Activated CD8-positive, alpha-beta memory T cell treated with anti-CD3 and anti-CD28 coated beads for 48 hours (primary cell): ENCODE measurements at places on chromosomes 2 and 18.

DNA sequence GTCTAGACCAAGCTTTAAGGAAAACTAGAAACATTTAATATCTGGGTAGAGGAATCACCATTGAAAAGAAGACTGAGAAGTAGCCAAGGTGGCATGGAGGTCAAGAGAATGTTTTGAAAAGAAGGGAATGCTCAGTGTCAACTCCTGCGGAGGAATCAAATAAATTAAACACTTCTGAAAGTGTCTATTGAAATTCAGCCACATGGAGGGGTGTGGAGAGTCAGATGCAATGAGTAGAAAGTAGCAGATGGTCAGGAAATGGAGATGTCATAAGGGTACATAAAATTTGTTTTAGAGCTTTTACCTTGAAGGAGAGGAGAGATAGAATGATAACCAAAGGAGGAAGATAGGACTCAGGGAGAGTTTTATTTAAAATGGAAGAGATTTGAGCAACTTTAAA lies 35.1 kb downstream of the NLRC4 start:
- DNase-seq: no peak

- DNase-seq: no peak
Observed at GRCh38 chr2:220051716-220052115, 424.3 kb downstream of the SLC4A3 start.

- peak; percentile 52 for DNase-seq
Observed at GRCh38 chr18:63155169-63155852, 164.3 kb downstream of the BCL2 start.

GRCh38 chr2:63364866-63365265 lies 223.4 kb downstream of the WDPCP start:
- DNase-seq: no peak

- DNase-seq: no peak
Observed at GRCh38 chr2:69789175-69789721, 40.2 kb upstream of the GMCL1 start.

DNA sequence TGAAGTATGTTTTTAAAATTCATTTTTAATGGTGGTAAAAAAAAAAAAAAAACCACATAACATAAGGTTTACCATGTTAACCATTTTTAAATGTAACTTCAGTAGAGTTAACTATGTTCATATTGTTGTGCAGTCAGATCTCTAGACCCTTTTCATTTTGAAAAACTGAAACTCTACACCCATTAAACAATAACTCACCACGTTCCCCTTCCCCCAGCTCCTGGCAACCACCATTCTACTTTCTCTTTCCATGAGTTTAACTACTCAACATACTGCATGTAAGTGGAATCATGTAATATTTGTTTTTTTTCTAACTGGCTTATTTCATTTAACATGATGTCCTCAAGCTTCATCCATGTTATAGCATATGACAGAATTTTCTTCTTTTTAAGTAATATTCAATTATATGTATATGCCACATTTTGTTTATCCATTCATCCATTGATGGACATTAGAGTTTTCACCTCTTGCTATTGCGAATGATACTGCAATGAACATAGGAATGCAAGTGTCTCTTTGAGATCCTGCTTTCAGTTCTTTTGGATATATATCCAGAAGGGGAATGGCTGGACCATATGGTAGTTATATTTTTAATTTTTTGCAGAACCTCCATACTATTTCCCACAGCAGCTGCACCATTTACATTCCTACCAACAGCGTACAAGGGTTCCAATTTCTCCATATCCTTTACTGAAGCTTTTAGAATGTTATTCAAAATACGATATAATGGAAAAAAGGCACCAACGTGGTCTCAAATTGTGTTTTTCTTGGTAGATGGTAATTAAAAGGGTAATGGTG lies 91.0 kb downstream of the SPTBN1 start:
- DNase-seq: no peak

- DNase-seq: no peak
Observed at GRCh38 chr2:143719406-143719805, 590.2 kb downstream of the ARHGAP15 start.

GRCh38 chr2:24586955-24587354 lies 95.9 kb downstream of the NCOA1 start:
- no peak for DNase-seq

GRCh38 chr2:127954857-127955256 lies 69.1 kb upstream of the AMMECR1L start:
- DNase-seq: no peak

- DNase-seq: no peak
Observed at GRCh38 chr18:70022636-70023035, 75.0 kb upstream of the CD226 start.

- DNase-seq: no peak
Observed at GRCh38 chr2:187316040-187316439, 132.0 kb downstream of the CALCRL start.

GRCh38 chr2:238967031-238967977 lies 119.4 kb downstream of the TWIST2 start:
- no peak for DNase-seq

DNA sequence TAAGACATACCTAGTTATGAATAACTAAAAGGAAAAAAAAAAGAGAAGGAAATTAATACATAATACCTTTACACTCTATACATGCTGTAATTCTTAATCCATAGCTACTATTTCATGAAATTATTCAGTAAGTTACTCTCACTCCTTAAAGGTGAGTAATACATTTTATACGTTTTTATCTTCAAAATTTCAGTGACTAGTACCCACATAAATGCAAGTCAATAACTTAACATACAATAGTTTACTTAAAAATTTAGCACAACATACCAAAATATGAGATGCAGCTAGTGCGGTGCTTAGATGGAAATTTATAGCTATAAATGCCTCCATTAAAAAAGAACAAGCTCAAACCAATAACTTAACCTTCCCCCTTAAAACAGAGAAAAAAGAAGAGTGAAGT lies 36.0 kb upstream of the DTNB start:
- no peak for DNase-seq

DNA sequence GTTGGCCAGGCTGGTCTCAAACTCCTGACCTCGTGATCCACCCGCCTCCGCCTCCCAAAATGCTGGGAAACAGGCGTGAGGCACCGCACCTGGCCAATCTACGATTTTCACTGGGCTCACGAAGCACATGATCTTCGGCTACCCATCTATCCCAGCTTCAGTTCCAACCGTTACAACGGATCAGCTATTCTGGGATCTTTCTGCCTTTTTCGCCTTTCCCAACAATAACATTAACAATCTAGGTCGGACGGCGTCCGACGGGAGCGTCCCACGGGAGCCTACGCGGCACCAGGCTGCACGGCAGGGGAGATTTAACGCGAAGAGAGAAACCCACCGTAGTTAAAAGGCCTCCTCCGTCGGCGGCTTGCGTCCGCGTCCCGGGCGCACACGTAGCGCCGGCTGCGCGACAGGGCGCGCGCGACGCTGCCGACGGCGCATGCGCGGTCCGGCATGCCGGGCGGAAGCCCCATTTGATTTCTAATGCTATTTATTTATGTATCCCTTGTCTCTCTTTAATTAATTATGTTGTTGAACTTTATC lies at the start of gene MSL3B:
TSS of gene MSL3B (minus strand) at position 394 of the 540 bp plus-strand sequence.
- DNase-seq: peak; percentile 20

DNA sequence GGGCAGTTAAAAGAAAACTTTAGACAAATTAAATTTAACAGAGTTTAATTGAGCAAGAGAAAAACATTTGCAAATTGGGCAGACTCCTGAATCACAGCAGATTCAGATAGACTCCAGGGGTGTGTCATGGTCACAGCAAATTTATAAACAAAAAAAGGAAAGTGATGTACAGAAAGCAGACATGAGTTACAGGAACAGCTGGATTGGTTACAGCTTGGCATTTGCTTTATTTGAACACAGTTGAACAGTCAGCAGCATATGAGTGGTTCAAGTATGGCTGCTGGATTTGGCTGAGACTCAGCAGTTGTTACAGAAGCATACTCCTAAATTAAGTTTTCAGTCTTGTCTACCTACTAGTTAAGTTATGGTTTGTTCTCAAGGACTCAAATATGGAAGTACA lies 82.3 kb upstream of the NYAP2 start:
- no peak for DNase-seq

- no peak for DNase-seq
Observed at GRCh38 chr18:76356666-76357065, 138.4 kb downstream of the ZNF516 start.

DNA sequence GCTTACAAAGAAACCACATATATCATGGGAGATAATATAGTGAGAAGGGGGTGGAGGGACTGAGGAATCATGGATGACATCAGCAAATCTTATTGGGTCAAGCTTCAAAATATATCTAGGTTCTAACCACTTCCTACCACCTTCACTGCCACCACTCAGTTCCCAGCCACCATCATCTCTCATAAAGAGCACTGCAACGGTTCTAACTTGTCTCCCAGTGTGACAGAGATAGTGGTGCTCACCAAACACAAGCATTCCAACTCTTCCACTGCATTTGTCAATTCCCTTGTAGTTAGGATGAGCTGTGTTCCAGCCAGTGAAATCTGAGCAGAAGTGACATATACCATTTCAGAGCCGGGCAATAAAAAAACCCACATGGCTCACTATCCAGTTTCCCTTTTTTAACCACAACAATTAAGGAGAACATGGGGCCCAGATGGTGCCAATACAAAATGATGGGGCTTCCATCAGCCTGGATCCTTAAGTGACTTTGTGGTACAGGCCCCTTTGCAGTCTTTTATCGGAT lies 318.1 kb downstream of the NBAS start:
- DNase-seq: no peak

DNA sequence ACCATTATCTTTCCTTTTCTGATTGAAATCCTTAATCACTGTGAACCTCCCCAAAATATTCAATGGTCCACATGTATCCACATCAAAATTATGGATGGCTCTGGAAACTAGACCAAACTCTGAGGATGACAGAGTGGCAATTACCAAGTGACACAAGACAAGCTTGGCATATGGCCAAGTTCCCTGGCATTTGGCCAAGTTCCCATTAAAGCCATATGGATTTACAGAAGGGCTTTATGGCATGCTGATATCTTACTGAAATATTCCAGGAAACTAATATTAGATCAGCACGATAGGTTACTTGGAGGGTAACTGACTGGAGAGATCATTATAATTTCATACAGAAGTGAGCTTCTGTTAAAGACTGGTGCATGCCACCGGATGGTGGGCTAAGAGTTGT lies 21.9 kb upstream of the CERS6 start:
- DNase-seq: no peak

- no peak for DNase-seq
Observed at GRCh38 chr2:187263675-187264560, 184.1 kb downstream of the CALCRL start.

- peak; percentile 65 for DNase-seq
Observed at GRCh38 chr2:24490690-24491541, at the start of gene NCOA1. Gene NCOA1, plus strand, starts transcription at chr2:24491254. Its CDS starts 167,424 bp downstream, at chr2:24658678.

DNA sequence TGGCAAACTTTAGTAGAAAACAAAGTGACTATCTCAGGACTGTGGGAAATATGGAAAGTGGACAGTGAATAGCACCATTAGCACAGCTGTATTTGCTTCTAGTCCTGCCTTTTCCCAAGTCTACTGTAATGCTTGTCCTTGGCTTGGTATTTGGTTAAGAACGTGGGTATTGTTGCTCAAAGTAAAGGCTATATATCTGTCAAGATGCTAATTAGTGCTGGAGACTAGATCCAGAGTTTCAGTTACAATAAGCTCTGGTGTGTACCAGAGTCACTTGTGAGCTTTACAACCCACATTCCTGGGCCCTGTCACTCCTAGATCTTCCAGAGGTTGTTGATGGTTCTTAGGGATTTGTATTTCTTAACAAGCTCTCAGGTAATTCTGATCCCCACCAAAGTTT lies 313.6 kb downstream of the SLC8A1 start:
- DNase-seq: no peak

DNA sequence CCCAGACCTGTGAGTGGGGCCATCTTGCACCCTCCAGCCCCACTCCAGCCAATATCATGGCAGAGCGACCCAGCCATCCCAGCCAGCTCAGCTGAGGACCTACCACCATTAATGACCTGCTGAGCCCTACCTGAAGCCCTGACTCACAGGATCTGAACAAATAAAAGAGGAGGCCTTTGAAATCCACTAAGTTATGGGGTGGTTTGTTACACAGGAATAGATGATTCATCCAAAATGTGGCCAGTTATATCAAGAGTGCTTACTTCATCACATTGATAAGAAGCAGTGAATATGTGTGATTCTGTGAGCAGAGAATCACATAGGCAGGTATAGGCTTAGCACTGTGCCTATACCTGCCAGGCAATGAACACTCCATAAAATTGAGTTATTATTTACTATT lies 34.7 kb upstream of the FAM124B start:
- DNase-seq: no peak

DNA sequence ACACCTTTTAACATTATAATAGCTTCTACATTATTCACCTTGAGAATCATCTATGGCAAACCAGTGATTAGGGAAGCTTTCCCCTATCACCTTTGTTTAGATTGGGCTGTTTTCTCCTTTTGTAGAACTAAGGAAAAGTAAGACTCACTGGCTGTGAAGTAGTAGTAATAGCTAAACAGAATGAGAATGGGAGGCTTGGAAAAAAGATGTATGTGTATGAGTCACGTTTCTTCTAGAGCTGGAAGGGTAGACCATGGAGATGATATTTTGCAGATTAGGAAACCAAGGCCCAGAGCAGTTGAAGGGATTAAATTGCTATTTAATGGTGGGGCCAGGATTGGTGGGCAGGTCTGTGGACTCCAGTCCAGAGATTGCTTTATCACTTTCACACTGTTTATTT lies 214.5 kb downstream of the MCFD2 start:
- no peak for DNase-seq

DNA sequence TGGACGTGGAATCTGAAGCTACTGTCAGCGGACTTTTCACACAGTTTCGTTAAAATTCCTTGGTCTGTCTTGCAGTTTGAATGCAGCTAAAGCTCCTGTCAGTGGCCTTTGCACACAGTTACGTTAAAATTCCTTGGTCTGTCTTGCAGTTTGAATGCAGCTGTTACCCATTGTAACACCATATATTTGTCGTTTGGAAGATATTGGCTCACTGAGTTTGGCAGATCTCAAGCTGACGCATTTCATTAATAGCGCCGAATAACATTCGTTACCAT lies 1.0 kb downstream of the LIMS1 start:
- no peak for DNase-seq

- DNase-seq: no peak
Observed at GRCh38 chr2:185274718-185275484, 463.7 kb upstream of the FSIP2 start.

DNA sequence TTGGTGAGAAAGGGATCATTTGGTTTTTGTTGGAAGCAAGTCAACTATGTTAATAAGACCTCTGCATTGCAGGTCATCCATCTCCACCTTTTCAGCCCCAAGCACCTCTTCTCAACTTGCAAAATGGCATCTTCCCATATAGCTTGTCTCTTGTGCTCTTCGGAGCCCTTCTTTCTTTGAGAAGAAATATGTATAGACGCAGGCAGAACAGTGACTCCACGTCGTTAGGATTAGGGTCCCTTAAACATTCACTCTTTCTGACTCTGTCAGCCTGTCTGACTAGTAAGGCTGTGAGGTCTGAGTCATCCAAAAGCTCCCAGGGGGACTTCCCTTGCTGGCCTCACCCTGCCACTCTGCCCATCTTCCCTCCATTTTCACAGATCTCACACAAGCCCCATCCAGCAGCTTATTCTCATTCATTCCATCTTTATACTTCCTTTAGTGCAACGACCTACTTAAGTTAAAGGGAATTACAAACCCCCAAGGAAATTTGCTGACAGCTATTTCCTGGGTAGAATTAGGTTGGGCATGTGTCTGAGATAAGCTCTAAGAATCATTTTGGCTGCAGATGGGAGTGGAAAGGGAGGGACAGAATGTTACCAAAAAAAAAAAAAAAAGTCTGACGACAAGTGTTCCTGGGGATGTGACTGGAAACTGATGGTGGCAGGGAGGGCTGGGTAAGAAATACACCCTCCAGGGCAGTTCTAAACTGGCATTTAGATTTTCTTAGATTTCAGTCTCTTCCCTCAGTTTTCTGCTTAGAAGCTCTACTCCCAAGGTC lies 37.7 kb upstream of the MEX3C start:
- DNase-seq: no peak

- DNase-seq: no peak
Observed at GRCh38 chr2:6475155-6475940, 390.4 kb downstream of the CMPK2 start.
